Activated CD4-positive, alpha-beta T cell treated with anti-CD3 and anti-CD28 coated beads, Interleukin-10, Interleukin-2, amounts not matched to agents 100 ng/mL and 50 ng/mL, durations not matched to agents 16 hours and 8 hours (primary cell): ENCODE measurements at places on chromosomes 2 and 18.

DNA sequence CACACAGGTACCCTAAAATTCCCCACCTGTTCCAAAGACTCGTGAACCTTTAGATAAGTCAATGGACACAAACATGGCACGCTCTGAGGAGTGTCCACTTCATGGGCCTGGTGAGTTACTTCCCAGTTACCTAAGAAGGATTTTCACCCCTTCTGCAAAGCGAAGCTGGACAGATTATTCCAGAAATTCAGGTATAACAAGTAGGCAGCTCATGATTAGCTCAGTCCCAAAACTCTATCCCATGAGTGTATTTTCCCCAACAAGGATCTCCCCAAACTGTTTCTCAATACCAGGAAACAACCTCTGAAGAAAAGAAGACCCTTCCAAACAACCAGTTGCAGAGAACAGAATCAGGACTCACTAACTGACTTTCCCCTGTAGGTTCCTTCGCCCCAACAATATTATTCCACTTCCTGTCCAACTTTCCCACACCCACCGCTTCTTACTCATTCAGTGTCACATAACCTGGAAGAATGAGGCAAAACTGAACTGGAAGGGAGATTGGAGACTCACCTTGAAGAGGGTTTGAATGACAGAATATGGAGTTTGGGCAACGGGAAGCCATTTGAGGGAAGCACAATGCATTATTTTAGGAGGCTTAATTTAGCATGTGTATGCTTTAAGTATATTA lies 120.1 kb downstream of the ANTXR1 start:
- DNase-seq: no peak

DNA sequence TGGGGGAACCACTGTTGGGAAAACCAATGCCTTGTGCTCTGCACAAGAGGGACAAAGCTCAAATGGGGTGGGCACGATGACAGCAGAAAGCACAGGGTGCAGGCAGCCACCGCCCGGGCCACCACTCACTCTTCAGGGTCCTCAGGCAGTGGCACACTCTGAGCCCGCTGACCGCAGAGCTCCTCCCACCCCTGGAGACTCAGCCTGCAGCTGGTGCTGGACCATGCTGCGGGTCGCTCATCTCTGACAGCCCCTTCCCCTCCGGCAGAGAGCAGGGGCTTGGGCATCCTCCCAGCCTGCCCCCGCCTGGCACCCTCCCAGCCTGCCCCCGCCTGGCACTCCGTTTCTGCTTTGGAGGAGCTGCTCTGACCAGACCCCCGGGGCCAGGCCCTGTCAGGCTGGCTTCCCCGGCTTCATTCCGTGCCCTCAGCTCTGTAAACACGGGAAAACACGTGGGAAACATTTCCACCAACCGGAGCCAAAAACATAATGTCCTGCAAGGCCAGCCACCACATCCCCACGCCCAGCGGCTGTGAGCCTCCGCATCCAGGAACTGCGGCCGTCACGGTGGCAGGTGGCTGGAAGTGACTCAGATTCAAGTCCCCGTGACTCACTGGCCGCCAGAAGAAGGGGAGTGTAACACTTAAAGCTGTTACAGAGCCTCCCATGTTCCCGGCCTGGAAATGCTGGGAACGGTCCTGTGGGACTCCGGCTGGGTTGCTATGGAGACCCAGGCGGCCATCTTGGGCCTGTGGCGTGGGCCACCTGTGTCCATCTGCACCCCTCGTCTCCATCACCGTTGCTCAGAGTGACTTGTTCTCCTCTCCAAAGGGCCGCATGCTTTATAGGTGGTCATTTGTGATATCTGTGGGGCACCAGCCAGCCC lies 6.8 kb upstream of the SNED1 start:
- no peak for DNase-seq

GRCh38 chr2:160005476-160005875 lies 56.9 kb downstream of the PLA2R1 start:
- no peak for DNase-seq

DNA sequence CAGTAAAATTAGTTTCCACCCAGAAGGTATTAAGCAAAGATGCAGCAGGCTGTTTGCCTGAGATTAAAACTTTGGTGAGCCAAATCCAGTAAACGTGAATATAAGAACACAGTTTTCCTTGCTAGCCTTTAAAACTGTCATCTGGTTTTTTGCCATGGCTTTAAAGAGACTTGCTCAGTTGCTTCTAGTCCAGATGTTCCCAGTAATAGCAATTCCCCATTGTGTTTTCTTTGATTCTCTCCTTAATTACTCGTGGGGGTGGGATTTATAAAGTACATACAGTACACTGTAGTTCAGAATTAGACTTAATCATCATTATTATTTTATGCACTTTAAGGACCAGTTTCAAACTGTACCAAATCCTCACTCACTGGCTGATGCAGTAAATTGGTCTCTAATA lies 303.5 kb upstream of the ZNF804A start:
- DNase-seq: no peak

- DNase-seq: no peak
Measured at GRCh38 chr2:217954469-217954868, 48.3 kb downstream of the TNS1 start.

GRCh38 chr2:223604231-223604630 lies 2.1 kb upstream of the SCG2 start:
- no peak for DNase-seq
